ENCODE measurements at places on chromosomes 16 and 17. TPM values are rescaled to one million over a fixed set of nuclear protein-coding genes. Genes with fewer than 3 reads are reported as not detected.

GRCh38 chr17:28751600-28752366 is 8.0 kb downstream of the TRAF4 start:
- DNase-seq = no peak

GRCh38 chr17:82440469-82440981 is 10.0 kb downstream of the CYBC1 start:
- DNase-seq = no peak

- DNase-seq = no peak
Measured at GRCh38 chr16:85998868-85999729, 100.1 kb downstream of the IRF8 start.

DNA sequence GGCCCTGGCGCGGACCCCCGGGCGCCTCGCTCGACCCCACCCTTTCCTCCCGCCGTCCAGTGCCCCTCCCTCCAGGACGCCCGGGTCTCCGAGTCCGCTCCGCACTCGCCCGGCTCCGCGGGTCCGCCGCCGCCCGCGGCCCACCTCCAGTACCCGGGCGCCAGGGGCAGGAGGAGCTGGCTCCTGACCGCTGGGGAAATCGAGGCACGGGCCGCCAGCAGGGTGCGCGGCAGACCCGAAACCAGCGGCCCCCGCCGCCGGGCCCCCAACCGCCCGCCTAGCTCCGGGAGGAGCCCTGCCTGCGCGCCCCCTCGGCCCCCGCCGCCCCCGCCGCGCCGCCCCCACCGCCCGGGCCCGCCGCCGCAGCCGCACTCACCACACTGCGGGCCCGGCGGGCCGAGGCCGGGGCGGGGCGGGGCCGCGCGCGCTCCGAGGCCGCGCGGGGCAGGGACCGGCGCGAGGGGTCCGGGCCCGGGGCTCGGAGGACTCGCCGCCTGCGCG is 333 bp downstream of the MAFG start:
- DNase-seq = no peak

- DNase-seq = no peak
Measured at GRCh38 chr17:9878356-9878755, 26.7 kb downstream of the RCVRN start.

DNA sequence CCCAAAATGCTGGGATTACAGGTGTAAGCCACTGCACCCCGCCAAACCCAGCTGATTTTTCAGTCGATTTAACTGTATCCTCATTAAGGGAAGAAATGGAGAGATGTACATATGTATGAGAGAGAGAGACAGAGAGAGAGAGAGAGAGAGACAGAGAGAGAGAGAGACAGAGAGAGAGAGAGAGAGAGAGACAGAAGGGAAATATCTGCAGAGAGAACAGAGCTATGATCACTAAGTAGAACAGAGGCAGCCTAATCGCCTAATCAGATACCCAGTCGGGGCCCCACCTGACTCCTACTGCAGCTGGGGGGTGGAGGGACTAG is 70.0 kb downstream of the RBBP6 start:
- DNase-seq = no peak

DNA sequence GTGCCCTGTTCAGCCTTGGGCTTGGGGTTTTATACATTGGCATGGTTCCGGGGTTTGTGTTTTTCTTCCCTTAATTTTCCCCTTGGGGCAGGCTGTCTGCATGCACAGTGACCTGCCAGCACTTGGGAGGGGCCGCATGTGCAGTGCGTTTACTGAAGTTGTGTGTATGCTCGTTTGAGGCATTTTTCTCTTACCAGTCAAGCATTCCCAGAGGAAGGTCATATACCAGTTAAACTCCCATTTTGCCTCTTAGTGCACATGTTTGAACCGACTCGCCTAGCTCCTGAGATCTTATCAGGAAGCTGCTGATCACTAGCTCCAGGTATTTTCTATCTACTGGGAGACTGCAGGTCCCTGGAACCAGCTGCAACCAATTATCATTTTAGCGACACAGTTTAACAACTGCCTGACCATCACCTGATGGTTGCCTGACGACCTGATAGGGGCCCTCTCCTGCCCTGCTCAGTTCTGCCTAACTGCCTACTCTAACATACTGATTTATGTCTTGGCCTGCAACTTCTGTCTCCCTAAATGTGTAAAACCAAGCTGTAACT is 51.4 kb downstream of the MFSD11 start:
- DNase-seq = peak; percentile 63

GRCh38 chr17:61351745-61352407 is 47.8 kb upstream of the TBX2 start:
- DNase-seq = no peak

- DNase-seq = no peak
Measured at GRCh38 chr16:57213462-57213861, 27.3 kb downstream of the RSPRY1 start.

GRCh38 chr17:1037238-1037879 is 40.4 kb downstream of the TIMM22 start:
- DNase-seq = no peak

- no peak for DNase-seq
Measured at GRCh38 chr16:56422896-56423441, 2.4 kb downstream of the AMFR start.

DNA sequence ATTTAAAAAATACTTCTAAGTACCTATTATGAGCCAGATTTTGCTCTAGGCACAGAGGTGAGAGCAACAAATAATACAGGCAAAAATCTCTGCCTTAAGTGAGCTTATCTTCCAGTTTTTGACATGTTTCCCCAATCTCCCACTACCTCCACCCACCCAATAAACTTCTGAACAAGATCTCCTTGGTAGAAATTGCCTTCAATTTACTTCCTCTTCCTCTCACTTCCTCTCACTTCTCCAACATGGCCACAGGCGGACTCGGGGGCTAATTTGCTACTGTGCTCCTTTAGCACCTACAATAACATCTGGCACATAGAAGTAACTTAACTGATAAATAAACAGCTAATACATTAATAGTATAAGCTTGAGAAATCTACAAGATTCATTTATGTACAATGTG is 82.6 kb downstream of the CACNG1 start:
- DNase-seq = no peak

- DNase-seq = no peak
Measured at GRCh38 chr17:862582-862981, 80.4 kb downstream of the MRM3 start.

GRCh38 chr17:41957031-41957868 is 9.3 kb upstream of the CNP start:
- no peak for DNase-seq

The GDPD1 gene
- 1.2 TPM for total RNA-seq

The KLHL10 gene
- not detected for total RNA-seq

The CMTM2 gene
- total RNA-seq = not detected

The TBC1D3I gene
- not detected for total RNA-seq

Measured in RPMI7951 (cell line).